Vagina (tissue), 2 donors: ENCODE measurements at places on chromosomes 16 and 17.

DNA sequence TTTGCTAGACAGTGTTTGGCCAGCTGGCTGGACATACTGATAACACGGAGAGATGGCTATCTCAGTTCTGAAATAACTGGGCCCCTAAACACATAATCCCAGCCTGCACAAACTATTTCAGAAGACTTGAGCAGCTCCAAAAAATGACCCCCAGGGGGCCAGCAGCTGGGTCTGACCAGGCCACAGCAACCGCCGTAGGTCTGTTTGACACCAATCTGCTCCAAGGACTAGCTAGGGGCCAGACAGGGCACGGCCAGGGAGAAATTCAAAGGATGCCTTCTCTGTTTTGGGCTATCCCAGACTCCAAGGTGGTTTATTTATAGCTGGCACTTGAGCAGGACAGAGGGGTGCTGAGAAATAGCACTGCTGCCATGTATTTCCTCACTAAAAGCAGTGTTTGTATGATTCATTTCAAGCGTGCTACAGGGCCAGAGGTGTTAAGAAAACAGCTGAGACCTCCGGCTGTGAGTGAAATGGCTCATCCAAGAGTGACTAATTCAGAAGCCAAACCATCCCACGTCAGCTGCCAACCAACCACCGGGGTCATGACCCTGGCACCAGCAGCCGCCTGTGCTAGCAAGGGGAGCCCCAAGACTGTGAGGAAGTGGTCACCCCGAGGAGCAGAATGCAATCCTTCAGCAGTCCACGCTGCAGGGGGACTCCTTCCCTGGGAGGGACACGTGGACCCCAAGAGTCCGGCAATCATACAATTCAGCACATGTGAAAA lies 5.7 kb downstream of the GGA2 start:
- no peak for DNase-seq

- no peak for DNase-seq
Measured at GRCh38 chr17:41910701-41911391, 7.9 kb downstream of the ACLY start.

GRCh38 chr17:80379348-80379747 lies 35.6 kb upstream of the ENDOV start:
- DNase-seq: no peak

DNA sequence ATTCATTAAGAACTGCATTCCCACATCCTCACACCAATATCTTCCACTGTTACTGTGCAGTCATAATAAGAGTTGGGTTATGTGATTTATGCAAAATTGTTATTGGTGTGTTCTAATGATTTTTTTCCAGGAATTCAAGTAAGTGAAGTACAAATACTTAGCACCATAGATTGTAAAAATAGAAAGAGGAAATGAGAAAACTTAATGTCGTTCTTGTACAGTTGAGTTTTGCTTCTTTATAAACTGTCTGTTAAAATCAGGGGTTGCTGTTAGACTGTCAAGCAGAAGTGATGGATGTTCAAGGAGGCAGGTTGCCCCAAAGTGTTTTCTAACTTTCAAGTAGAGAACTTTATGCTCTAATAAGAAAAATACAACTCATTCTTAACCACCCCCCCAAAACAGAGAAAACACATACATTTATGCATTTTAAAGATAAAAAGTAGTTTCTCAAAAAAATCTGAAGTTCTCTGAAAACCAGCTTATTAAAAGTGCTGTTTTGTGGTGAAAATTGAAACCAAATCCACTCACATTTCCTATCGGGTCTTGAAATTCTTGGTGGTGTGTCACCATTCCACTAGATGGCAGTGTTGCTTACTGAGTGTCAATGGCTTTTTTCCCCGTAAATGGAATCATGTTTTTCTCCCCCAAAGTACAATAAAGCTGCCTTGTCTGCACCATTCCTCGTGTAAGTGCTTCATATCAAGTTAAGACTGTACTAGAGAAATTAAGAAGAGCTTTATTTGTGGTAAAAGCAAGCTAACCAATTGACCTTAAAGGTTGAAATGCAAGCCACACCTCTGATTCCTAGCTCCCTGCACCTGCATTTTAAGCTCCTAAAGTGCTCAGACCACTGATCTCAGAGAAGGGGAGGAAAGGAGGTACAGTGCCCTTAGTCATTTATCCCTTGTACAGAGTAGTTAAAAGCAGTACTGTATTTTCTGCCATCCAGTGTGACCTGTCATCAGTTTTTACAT lies 4.7 kb upstream of the IGSF6 start:
- no peak for DNase-seq

DNA sequence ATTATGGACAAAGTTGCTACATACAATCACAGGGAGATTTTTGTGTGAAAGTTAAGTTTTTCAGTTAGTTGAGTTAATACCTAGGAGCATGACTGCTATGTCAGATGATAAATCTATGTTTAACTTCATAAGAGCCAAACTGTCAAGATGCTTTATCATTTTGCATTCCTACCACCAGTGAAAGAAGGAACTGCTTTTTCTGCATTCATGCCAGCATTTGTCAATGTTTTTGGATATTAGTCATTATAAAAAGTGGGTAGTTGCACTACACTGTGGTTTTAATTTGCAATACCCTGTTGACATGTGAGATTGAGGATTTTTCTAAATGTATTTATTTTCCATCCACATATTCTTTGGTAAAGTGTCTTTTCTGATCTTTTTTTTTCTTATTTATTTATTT lies 434.0 kb upstream of the MON1B start:
- DNase-seq: no peak

- no peak for DNase-seq
Measured at GRCh38 chr16:26413780-26414179, 652.9 kb upstream of the C16orf82 start.

DNA sequence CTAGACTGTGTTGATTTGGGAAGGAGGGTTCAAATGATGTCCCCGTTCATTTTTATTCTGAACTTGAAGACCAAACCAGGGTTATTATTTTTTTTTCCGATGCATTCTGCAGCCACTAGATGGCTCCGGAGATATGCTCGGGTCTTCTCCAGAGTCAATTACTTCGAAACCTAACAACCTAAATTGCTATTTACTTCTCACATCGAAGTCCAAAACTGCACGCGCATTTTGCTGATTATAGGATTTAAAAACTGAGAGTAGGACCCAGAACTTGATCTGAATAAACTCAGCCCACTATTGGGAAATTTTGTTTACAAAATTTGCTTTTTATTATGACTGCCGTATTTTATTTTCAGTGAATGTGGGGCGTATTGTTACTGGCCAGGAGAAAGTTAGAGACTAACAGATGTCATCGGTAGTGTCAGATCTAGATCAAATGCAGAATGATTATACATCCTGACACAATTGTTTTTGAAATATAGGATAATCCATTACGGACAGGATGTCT lies 263.8 kb downstream of the HS3ST3A1 start:
- no peak for DNase-seq
